ELF-1 (cell line): ENCODE measurements at places on chromosomes 16 and 17.
A peak's percentile ranks its signal among the peaks of the same experiment; 100 is the strongest.

DNA sequence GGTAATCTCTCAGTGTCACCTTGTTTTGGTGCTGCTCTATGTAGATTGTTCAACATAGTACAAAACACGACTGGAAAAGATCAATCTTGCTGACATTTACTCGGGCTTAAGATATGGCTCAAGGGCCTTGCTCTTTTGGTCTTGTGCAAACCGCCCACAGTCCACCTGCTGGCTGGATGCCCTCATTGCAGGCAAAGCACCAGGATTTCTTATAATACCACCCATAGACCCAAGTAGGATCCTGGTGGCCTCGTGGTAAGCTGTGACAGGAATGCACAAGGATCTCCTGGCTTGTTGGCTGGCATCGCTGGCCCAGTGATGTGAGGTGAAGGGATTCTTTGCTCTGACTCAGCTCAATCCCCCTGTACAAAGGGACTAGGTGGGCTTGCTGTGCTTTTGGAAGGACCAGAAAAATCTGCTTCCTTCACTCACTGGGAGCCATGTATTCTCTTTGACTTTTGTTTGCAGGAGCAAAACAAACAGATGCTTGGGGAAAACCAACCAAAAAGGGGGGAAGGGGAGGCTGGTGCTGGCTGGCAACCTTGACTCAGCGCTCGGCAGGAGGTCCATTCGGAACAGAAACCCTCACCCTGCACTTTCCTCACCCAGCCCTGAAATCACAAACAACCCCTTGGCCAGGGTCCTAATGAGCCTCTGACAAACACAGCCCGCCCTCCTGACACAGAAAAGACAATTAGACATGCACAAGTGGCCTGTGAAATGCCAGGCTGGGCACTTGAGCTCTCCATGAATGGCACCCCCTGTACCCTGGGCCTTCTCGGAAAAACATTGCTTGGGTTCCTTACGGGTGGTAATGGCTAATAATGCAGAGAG, 36.6 kb upstream of the MED9 start:
- DNase-seq = peak; percentile 90

DNA sequence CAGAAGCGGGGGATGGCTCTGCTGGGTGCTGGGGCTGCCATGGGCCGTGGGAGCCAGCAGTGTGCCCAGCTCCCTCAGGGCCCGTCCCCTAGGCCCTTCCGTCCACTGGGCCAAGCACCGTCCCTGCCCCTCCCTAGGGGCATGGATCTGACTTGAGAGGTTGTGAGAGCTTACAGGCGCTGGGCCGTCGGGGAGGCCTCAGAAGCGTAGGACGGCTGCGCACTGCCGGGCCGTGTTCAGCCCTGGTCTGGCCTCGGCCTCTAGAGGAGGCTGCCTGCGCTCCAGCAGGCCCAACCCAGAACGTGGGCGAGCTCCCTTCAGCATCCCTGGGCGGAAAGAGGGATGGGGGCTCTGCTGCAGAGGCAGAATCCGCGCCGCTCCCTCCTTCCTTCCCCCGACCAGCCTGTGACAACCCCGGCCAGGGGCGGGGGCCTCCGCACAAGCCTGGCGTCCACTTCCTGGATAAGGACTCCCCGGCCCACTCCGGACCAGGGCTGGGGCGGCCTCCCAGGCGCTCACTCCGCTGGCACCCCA, 685 bp upstream of the MPG start:
- DNase-seq = peak; percentile 82

DNA sequence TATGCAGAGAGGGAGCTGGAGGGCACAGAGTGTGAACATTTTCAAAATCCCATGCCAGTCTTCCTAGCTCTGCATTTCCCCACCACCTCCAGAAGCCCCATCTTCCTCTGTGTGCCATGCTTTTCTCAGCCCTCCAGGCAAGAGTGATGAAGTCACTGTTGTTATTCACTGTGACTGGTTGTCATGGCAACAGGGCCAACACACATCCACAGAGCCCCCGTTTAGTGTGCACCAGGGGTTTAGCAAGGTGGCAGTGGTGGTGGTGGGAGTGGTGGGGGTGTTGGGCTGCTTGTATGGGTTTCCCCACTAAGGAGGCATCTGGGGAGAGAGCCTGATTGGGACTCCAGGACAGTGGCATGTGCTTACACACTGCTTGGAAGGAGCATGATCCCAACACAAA, 309.9 kb upstream of the ASIC2 start:
- peak; percentile 37 for DNase-seq

- peak; percentile 79 for DNase-seq
These were observed 186.1 kb downstream of the MSI2 start for GRCh38 chr17:57442401-57442823.

GRCh38 chr16:48478393-48478792, 93.2 kb upstream of the SIAH1 start:
- DNase-seq = peak; percentile 49
